ENCODE measurements at places on chromosomes 4 and X.

- no peak for DNase-seq
Measured at GRCh38 chr4:90146306-90146705, 19.1 kb downstream of the CCSER1 start.

- peak; percentile 81 for DNase-seq
Measured at GRCh38 chr4:5798462-5798861, 87.5 kb downstream of the EVC start.

DNA sequence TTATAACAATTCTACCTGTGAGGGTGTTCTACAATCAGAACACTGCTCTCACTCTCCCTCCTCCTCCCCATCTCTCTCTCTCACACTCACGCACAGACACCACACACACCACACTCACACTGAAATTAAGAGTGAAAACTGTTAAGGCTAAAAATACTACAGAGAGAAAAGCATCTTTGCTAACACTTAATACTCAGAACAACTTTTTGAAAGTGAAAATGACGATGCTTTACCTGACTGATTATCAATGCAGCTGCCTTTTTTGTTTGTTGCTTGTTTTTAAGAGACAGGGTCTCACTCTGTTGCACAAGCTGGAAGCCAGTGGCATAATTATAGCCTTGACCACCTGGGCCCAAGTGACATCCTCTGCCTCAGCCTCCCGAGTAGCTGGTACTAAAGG lies 222.4 kb downstream of the APBB2 start:
- DNase-seq: no peak

DNA sequence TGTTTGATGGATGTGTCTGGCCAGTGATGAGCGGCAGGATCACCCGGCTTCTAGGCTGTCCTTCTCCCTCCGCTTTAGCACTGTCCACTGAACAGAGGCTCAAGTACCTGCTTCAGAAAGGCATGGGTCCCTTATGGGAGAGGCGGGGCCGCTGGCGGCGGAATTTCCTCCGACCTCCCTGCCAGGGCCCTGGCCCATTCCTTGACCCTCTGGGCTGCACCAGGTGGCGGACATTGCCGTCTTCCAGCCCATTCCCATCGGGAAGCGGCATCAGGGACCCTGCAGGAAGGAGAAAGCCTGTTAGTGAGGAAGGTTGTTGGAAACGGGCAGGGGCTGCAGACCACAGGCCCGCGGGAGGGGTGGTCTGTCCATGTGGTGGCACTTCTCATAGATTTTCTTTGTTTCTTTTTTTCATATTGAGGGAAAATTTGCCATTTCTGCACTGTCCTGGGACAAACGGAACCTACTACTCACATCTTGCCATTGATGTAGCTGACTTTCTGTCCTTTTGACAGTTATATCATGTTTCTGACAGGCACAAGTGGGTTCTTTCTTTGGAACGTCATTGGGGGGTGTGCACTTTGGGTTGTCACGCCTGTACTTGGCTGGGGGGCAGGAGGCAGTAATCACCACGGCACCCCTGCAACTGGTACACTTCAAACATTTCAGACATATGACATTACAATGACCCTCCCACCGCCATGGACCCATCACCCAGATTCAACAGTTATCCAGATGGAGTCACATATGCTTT lies 6.1 kb downstream of the APLN start:
- DNase-seq: no peak

- DNase-seq: no peak
Measured at GRCh38 chrX:3697220-3697684, 16.2 kb downstream of the PRKX start.

GRCh38 chr4:112865443-112865842 lies 184.0 kb upstream of the ANK2 start:
- no peak for DNase-seq

GRCh38 chrX:138150709-138151108 lies 560.8 kb downstream of the FGF13 start:
- DNase-seq: no peak

DNA sequence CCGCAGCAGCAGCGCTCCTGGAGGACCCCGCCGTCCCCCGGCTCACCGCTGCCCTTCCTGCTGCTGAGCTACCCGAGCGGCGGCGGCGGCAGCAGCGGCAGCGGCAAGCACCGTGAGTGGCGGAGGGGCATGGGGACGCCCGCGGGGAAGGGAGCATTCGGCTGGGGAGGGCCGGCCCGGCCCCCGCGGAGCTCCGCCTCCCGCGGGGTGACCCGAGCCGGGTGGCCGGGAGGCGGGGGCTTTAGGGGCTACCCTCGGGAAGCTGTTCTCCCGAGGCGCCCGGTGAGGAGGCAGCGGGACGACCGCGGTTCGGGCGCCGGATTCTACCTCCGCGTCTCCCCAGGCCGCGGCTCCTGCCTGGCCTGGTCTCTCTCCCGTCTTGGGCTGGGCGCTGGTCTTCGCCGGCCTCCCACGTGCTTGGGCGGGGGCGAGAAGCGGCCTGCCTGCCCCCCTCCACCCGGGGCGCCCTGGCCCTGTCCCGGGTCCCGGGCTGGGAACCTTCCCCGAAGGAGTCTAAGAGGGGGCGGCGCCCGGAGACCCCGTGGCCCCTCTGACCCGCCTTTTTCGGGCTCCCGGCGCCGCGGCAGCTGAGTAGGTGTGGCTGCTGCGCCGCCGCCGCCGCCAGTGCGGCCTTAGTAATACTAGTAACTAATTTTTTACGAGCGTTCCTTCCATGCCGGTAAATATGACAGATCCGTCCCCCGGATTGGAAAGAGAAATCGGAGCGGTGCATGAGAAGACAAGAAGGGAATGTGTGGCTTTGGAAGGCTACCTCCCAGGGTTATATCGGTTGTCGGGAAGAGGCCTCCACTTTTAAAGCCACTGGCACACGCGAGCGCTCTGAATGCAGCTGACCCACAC lies 16.4 kb upstream of the RUFY3 start:
- DNase-seq: peak; percentile 91

- no peak for DNase-seq
Measured at GRCh38 chrX:2931612-2932011, 2.5 kb upstream of the ARSD start.

DNA sequence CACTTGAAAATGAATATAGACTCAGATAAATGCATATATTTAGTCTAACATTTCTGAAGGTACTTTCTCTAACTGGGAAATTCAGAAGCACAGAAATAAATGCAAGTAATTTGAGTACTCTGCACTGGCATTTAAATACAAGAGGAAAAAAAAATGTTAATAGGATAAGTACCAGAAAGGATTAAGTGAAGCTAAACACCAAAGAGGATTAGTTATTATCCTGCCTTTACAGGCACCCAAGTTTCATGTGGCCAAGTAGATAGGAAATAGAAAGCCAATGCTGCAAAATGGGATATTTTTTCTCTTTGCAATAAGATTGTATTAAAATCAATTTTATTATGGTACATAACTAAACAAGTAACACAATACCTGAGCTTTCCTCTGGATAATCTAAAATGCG lies 762.5 kb downstream of the PCDH7 start:
- DNase-seq: no peak

- no peak for DNase-seq
Measured at GRCh38 chrX:149365061-149365460, 140.0 kb downstream of the IDS start.

GRCh38 chr4:13445841-13446790 lies 38.0 kb downstream of the RAB28 start:
- DNase-seq: no peak

- no peak for DNase-seq
Measured at GRCh38 chrX:78687586-78687985, 28.5 kb upstream of the RTL3 start.

DNA sequence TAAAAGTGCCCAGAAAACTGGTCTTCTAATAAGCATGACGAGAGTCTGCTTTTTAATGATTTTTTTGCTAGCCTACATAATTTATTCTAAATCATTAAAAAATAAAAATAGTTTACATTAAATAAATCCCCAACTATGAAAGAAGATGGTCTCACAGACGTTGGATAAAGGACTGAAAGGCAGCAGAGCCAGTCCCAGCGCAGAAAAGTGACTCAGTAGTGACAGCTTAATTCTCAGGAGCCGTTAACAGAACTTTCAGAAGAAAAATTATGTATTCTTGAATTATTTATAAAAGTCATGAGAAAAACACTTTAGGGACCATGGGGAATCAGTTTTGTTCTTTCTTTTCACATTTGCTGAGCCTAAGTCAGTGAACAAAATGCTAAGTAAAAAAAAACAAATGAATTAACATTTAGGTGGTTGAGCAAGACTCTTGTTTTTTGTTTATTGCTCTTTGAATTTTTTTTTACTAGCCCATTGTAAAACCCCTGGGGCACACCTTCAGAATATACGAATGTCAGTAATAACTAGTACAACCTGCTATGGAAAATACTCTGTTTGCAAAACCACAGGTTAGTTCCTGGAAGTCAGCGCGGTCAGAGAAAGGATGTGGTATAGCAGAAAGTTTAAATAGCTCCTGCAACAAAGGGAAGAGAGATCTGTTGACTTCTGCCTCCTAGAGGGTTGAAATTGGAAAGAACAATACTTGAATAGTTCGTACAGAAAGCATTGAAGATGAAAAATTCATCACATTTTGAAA lies 50.4 kb upstream of the CCDC160 start:
- no peak for DNase-seq

GRCh38 chrX:132393992-132394391 lies 94.8 kb downstream of the MBNL3 start:
- no peak for DNase-seq

DNA sequence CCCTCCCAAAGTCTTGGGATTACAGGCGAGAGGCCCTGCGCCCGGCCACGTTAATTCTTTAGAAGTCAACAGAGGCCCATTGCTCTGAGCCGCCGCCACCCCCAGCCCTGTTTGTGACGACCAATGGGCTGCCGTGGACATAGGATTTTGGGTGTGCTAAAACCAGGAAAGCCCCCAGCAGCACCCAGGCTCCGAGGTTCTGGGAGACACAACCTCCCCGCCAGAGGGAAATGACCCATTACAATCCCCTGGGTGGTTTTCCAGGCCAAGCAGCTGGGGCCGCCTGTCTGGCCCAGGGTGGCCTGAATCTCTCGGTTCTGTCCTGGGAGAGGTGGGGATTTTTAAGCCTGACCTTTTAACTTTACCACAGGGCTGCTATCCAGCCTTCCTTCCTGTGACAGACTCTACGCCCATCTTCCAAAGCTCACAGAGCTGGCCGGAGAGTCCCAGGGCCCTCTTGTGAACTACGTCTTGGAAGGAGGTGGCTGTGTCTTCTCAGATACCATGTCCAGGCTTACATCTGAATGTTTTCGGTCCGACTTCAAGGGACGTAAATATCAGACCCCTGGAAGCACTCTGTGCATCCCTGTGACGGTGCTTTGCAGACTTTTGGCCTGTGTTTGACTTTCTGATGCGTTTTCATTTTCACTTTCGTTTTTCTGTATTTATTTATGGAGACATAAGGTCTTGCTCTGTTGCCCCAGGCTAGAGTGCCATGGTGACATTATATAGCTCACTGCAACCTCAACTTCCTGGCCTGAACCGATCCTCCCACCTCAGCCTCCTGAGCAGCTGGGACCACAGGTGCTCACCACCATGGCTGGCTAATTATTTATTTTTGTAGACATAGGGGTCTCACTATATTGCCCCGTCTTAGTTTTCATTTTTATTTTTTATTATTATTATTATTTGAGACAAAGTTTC lies 36.0 kb downstream of the P2RY8 start:
- no peak for DNase-seq

Measured in posterior vena cava (tissue), 2 donors.